ENCODE measurements at places on chromosomes 2 and 18.

DNA sequence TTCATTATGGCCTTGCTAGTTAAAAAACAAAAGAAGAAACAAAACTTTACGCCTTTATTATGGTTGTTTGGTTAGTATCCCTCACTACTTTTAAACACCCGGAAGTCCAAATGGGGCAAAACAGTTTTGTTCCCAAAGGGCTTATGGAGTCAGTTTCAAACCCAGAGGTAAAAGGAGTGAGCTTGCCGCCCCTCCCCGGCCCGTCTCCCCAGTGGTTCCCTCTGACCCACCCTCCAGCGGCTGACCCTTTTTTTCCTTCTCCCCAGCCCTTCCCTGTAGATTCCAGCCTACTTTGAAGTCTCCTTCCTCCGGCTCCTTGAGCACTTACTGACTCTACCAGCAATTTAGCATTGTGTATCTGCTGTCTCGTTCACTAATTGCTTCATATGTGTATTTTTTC, 209.2 kb downstream of the ICOS start:
- no peak for DNase-seq

- DNase-seq, result no peak
Measured at GRCh38 chr2:189530965-189531637, 49.5 kb downstream of the SLC40A1 start.

DNA sequence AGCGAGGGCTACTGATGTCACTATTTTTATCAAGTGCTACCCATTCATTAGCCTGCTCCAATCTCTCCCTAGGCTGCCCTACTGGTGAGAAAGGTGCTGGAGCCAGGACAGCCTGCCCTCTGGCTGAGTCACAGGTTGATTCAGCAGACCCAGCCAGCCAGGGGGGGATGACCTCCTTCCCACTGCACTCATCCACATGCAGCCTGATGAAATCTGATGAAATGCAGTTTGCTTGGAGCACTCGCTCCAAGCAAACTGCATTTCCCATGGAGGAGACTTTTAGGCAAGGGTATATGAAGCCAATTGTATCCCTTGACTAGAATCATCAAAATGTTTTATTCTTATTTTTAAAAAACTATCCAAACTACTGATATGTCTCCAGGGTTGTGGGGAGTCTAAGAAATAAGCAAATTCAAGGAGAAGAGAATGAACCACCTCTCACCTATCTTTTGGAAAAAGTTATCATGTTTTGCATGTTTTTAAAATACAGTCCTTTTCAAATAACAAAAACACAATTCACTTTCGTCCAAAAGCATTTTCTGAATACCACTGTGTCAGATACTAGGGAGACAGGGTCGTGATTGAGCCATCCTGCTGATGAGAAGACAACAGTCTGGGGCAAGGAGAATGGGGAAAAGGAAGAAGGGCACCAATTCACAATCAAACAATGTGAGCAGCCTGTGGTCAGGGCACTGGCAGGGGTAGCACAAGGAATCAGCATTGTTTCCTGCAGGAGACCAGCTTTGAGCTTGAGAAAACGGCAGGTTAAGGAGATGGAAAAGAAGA, 128.3 kb downstream of the AFF3 start:
- DNase-seq, result no peak

GRCh38 chr2:105625632-105626031, 119.1 kb upstream of the NCK2 start:
- no peak for DNase-seq

GRCh38 chr18:69599377-69599776, 198.7 kb downstream of the DOK6 start:
- no peak for DNase-seq

- DNase-seq, result no peak
Measured at GRCh38 chr2:147541314-147541713, 303.5 kb upstream of the ACVR2A start.

DNA sequence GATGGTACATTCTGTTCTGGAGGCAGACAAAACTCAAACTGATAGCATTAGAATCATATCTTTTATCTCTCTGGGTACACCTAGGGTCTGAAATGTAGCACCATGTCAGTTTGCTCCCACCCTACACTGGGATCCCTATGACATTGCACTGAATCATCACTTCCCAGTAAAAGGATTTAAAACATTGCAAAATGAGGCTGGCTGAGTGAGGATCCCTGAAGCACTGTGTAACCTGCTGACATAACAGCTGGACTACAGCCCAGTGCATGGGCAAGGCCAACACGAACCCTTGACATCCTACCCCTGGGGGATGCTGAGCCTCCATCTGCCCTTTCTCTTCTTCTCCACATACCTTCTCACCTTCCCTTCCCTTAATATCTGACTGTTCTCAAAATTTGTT, 253.2 kb downstream of the TTC32 start:
- DNase-seq, result no peak

DNA sequence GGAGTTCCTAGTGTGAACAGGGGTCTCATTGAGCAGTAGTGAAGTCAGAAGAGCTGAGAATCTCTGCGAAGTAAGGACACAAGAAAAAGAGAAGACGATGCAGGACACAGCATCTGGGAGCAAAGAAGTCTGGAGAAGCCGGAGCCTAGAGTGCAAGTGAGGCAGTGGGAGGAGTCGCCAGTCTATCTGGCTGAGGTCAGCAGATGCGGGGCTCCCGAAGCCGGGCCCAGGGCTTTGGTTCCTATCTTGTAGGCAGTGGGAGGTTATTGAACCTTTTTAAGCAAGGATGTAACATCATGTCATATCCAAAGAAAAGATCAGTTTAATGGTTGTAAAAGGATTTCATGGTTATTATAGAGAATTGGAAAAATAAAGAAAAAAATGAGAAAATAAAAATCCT, 90.8 kb upstream of the KCTD1 start:
- no peak for DNase-seq

DNA sequence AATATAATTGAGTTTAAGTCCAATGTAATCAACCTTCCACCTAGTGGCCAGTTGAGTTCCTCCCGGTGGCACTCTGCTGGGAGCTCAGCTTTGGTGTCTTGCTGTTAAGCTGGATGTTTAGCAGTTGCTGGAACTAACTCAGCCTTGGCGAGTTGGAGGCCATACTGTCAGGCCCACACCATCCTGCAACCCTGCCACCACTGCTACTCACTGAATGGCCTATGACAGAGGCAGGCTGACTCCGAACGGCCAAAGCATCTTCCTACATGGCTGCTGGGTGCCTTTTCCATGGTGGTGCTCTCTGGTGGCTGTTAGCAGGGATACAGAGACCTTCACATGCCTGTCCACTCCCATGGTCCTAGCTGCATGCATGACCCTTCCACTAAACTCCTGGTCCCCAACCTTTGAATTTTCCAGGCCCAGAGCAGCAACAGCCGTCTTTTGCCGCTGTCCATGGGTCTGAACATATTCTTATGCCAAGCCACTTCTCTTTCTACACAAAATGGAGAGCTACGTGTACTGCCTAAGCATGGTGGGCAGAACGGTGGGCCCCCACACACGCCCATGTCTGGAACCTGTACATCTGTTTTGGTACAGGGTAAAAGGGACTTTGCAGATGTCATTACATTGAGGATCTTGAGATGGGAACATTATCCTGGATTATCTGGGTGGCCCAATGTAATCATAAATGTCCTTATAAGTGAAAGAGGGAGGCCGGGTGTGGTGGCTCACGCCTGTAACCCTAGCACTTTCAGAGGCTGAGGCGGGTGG, 15.0 kb upstream of the TRAF3IP1 start:
- peak; percentile 51 for DNase-seq

- peak; percentile 68 for DNase-seq
Measured at GRCh38 chr2:15800495-15801329, 139.6 kb upstream of the MYCN start.

- no peak for DNase-seq
Measured at GRCh38 chr2:6970551-6970950, 53.3 kb downstream of the RNF144A start.

DNA sequence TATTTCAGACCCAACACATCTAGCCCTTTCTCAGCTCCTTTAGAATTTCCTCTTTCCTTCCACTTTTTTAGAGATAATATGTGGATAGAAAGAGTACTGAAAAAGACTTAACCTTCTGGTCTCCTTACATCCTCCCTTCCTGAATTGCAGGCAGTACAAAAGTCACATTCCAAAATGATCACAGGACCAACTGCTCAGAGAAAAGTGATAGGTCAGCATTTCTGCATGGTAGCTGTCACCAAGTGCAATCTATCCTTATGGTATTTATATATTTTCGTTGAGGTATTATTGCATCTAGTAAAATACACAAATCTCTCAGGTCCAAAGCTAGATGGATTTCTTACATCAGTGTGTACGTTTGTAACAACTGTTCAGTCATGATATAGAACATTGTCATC, 427.5 kb downstream of the LPIN1 start:
- no peak for DNase-seq

- no peak for DNase-seq
Measured at GRCh38 chr2:120289221-120289906, 36.7 kb downstream of the RALB start.

GRCh38 chr18:68519336-68519735, 195.6 kb downstream of the TMX3 start:
- no peak for DNase-seq

DNA sequence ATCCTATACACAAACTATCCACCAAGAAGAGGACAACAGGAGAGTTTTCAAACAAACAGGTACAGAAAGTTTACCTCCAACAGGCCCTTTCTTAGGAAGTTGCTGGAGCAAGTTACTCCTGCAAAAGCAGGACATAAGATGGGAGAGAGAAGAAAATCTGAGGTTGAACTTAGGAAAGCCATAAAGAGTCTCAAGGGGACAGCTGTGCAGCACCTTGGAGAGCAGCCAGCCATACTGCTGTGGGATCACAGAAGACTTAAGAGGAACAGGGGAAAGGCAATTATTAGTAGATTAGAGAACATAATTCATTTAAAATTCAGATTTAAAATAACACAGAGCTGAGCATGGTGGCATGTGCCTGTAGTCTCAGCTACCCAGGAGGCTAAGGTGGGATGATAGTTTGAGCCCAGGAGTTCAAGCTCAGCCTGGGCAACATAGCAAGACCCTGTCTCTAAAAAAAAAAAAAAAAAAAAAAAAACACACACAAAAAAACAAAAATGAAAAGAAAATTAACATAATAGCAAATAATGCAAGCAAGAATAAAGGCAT, 148.1 kb upstream of the SIX3 start:
- no peak for DNase-seq

DNA sequence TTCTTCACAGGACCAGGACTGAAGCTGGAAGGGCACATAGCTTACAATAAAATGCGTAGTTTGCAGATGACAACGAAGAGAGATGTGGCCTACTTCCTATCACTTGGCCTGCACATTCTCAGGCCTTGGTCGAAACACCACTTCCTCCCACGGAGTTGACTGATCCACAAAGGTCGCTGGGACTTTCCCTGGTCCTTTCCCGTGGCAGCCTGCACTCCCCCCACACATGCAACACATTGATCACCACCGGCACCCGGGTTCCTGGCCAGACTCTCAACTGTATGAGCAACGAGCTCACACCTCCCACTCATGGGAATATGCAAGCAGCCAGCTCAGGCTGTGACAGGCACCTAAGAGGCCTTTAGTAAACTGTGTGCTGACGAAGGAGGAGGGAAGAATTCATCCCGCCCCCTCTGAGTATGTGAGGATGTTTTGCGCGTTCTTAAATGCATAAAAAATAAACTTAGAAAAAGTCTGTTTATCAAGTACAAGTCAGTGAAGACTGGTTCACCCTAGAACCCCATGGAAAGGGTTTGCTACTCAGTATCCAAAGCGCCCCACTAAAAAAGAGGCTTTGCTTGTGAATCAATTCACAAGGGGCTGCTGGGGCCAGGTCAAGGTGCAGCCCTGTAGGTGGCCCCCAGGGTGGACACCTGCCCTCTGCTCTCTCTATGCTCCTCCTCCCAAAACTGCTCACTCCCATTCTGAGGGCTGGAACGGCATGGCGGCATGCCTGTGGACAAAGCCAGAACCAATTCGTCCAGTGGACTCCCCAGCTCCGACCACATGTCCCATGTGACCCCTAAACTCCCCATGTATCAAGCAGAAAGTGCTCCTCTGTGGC, 154.3 kb downstream of the EIPR1 start:
- DNase-seq, result no peak

- DNase-seq, result no peak
Measured at GRCh38 chr2:128626760-128627511, 308.3 kb upstream of the HS6ST1 start.

- no peak for DNase-seq
Measured at GRCh38 chr2:120421126-120421829, 75.3 kb downstream of the INHBB start.

- no peak for DNase-seq
Measured at GRCh38 chr2:46006473-46007025, 290.7 kb upstream of the EPAS1 start.

GRCh38 chr2:18650221-18650620, 60.9 kb upstream of the NT5C1B start:
- no peak for DNase-seq

DNA sequence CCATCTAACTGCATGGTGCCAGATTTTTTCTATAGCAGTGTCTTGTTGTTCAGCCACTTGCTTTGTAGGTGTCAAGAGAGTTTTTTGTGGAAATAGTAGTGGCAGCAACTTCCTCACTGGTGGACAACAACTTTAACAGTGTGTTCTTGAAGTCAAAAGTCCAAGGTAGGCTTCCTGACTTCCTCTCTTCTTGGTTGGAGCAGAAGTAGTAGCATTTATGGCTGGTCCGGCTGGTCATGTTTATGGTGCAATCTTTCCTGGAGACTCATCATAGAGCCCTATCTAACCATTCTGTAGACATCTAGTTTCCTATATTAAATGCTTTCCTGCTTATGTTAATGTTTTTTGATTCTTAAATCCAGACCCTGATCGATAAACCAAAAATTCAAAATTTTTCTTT, 11.7 kb downstream of the GPR75 start:
- DNase-seq, result no peak

DNA sequence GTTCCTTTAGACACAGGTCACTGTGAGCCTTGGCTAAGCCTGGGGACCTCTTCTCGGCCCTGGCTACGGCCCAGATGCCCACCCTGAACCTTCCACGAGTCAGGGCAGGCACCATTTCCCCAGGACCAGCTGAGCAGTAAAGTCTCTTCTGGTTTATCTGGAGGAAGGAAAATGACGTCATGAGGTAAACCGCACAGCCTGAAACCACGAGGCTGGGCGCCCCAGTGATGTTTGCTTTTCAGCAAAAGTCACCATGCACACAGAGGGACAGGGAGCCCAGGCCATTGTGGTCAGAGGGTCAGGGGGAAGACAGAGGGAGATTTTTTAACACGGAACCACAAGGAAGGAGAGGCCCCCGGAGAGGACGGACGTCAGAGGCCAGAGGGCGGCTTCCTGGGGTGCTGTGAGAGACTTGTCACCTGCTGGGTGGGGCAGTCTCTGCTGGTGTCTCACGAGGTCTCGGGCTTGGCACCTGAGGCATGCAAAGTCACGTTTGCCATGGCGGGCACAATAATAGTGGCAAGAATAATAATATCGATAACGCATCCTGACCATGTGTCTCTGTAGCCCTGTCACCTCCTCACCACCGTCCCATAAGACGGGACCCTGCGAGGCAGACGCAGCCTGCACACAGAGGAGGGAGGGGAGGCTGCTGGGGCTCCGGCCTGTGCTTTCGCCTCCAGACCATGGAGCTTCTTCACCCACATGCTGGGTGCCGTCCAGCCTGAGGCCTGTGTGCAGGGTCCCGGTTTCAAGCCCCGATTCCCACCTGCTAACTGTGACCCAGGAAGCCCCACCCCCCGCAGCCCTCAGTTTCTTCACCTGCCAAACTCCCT, 33.2 kb upstream of the FOSL2 start:
- peak; percentile 69 for DNase-seq

Measured in HepG2 (cell line).